ENCODE measurements at places on chromosomes 1 and 21.

GRCh38 chr1:207970329-207971233 lies 59.7 kb upstream of the CD34 start:
- H3K36me3 ChIP-seq = peaks cover 1% of the 10 kb centered on the region
- H3K27ac ChIP-seq = no peak overlapping the region
- H3K4me1 ChIP-seq = peaks cover 4% of the 10 kb centered on the region
- no peak overlapping the region for H3K4me3 ChIP-seq

- no peak for DNase-seq
- no peak overlapping the region for H3K27ac ChIP-seq
- no peaks in the 10 kb centered on the region for H3K27me3 ChIP-seq
- no peaks in the 10 kb centered on the region for H3K4me1 ChIP-seq
Measured at GRCh38 chr1:247096544-247096943, 7.6 kb downstream of the ZNF669 start.

- no peaks in the 10 kb centered on the region for H3K4me1 ChIP-seq
- H3K27me3 ChIP-seq = peaks cover 3% of the 10 kb centered on the region
- H3K36me3 ChIP-seq = no peaks in the 10 kb centered on the region
- H3K27ac ChIP-seq = no peak overlapping the region
- DNase-seq = no peak
Measured at GRCh38 chr1:242205622-242206489, 207.0 kb upstream of the MAP1LC3C start.

- no peaks in the 10 kb centered on the region for H3K27me3 ChIP-seq
- no peaks in the 10 kb centered on the region for H3K36me3 ChIP-seq
- no peaks in the 10 kb centered on the region for H3K4me1 ChIP-seq
- no peak overlapping the region for H3K27ac ChIP-seq
Measured at GRCh38 chr1:2985067-2985561, 36.2 kb upstream of the ACTRT2 start.

DNA sequence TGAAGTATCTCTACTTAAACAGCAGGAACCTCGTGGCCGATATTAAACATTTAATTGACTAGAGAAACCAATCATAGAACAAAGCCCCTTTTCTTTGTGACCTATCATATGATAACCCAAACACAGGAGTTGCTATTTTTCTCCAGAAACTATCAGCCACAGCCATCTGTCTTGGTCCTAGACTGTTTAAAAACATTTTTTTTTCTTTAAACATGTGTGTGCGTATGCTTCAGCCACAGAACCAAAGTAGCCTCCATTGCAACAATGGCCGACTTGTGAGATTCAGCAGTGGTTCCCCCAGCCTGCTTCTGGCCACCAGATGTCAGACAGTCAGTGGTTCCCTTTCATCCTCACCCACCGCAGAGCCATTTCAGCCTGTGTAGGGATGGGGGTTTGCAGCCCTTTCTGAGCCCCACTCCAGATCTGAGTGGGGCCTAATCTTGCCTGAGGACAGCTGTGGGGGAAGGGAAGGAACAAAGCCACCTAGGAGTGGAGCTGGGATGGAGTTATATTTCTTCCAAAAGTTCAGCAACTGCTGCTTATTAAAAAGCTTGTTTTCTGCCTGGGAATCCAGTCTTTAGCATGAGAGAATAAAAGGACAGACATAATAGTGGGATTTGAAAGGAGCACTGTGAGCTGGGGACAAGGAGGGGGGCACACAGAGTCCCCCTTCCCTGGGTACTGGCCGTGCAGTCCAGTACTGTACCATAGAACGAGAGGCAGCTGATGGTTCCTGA lies 11.7 kb upstream of the IGSF3 start:
- peaks cover 19% of the 10 kb centered on the region for H3K27me3 ChIP-seq
- no peak overlapping the region for H3K27ac ChIP-seq
- H3K4me3 ChIP-seq = no peak overlapping the region
- no peak for DNase-seq
- no peaks in the 10 kb centered on the region for H3K4me1 ChIP-seq

DNA sequence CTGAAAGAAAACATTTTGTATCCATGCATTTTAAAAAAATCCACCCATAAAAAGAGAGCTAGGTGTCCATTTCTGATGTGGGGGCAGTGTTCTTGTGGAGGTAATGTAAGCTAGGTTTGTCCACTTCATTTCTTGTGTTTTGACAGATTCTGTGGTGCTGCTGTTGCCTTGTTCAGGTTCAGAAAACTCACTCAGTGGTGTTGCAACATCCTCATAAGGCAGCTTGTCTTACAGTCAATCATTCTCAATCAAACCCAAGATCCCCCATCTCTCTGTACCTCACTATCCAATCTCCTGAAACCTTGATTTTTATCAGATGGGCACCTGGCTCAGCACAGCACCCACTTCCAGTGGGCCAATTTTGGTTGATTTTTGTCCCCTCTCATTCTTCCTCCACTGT lies 94.1 kb downstream of the TENT5C start:
- H3K4me1 ChIP-seq = peaks cover 6% of the 10 kb centered on the region
- H3K4me3 ChIP-seq = no peak overlapping the region
- no peaks in the 10 kb centered on the region for H3K36me3 ChIP-seq

DNA sequence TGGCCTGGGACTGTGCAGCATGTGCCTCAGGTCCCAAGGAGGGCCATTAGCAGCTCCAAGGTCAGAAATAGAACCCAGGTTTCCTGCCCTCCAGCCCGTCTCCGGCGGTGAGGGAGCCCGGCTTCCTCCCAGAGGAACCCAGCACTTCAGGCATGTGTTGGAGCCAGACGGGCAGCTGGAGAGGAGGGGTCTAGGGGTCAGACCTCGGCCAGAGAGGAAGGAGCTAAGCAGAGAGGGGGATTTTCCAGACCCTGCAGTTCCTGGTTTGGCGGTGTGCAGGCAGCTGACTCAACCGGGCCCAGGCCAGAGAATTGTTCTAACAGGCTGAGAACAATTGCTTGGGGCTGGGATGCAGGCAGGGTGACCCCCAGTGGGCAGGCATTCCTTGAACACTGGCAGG lies 37.1 kb downstream of the HSPG2 start:
- H3K27ac ChIP-seq = no peak overlapping the region

DNA sequence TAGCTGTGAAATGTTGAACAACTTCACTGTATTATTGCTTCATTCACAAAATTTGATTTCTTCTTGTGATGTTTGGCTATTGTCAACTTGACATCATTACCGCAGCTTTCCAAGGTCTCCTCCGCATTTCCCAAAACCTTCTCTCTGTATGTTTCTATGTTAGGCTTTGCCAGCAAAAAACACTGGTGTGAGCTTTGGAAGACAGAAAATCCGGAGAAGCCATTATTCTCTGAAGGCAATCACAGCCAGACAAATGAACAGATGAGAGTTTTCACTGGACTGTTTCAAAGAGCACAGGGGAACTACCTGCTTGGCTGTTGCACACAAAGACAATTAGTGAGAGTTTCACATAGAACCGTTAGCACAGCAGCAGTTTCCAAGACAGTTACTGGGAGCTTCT lies 609.6 kb downstream of the BRINP3 start:
- no peaks in the 10 kb centered on the region for H3K27me3 ChIP-seq
- H3K36me3 ChIP-seq = no peaks in the 10 kb centered on the region
- H3K4me1 ChIP-seq = no peaks in the 10 kb centered on the region
- no peak overlapping the region for H3K4me3 ChIP-seq
- no peak overlapping the region for H3K27ac ChIP-seq

DNA sequence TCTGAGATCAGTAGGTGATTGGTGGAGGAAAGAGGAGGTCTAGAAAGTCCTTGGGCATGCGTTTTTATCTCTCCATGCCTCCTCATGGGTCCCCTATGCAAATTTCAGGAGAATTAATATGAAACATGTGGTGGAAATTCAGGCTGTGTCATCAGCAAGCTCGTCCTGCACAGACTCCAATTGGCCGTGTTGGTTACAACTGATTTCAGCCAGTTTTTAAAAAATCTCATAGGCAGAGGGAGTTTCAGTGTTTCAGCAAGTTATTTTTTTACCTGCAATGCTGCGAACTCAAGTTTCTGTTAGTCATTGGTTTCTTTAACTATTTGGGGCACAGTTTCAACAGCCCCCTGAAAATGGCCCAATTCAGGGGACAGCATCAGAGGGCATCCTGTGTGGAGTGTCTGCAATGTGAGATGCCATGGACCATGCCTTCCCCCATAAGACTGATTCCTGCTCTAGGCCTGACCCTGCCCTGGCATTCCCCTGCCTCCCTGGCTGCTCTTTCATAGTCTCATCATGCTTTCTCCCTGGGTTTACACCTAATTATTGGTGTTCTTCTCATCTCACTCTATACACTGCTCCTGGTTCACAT lies 59.9 kb downstream of the C1orf198 start:
- H3K36me3 ChIP-seq = peaks cover 2% of the 10 kb centered on the region
- H3K27ac ChIP-seq = no peak overlapping the region
- DNase-seq = no peak
- no peak overlapping the region for H3K4me3 ChIP-seq
- H3K27me3 ChIP-seq = peaks cover 2% of the 10 kb centered on the region
- H3K4me1 ChIP-seq = no peaks in the 10 kb centered on the region

DNA sequence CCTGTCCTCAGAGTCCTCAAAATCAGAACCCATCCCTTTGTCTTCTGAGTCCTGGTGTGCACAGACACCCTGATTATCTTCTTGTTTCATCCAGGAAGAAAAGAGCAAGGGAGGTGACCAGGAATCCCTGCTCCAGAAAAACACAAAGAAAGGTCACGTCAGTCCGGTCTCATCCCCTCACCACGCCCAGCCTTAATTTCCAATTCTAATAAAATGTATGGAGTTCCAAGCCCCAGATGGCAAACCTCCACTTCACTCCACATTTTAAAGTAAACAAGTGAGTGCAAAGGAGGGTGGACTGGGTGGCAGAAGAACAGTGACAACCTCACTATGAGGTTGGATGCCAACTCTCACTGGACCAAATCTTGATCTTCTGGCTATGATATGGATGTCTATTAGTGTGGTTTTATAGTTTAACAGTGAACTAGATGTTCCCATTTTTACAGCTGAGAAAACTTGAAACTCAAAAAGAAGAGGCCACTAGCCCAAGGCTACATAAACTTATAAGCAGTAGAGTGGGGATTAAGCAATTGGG lies 22.0 kb downstream of the ZNF697 start:
- no peak for DNase-seq
- no peaks in the 10 kb centered on the region for H3K4me1 ChIP-seq
- peaks cover 16% of the 10 kb centered on the region for H3K27me3 ChIP-seq
- no peak overlapping the region for H3K27ac ChIP-seq

DNA sequence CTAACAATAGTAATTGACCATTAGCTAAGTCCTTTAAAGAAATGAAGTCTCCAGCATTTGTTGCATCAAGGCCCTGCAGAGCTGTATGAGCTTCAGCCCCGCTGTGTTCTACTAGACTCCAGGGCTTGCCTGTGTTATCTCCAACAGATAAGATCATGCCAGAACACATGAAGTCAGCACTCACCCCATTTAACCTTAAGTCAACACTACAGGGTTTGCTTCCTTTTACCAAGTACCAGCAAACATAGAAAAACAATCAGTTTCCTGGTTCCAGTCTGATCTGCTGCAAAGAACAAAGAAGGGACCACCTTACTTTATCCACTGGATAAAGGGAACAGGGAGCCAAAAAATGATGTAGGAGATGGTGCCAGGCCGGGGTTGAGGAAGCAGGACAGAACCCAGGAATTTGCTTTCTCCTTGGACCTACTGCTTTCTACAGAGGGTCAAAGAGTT lies 41.3 kb upstream of the ENAH start:
- no peaks in the 10 kb centered on the region for H3K36me3 ChIP-seq
- peaks cover 2% of the 10 kb centered on the region for H3K27me3 ChIP-seq
- H3K4me3 ChIP-seq = no peak overlapping the region
- H3K4me1 ChIP-seq = no peaks in the 10 kb centered on the region

DNA sequence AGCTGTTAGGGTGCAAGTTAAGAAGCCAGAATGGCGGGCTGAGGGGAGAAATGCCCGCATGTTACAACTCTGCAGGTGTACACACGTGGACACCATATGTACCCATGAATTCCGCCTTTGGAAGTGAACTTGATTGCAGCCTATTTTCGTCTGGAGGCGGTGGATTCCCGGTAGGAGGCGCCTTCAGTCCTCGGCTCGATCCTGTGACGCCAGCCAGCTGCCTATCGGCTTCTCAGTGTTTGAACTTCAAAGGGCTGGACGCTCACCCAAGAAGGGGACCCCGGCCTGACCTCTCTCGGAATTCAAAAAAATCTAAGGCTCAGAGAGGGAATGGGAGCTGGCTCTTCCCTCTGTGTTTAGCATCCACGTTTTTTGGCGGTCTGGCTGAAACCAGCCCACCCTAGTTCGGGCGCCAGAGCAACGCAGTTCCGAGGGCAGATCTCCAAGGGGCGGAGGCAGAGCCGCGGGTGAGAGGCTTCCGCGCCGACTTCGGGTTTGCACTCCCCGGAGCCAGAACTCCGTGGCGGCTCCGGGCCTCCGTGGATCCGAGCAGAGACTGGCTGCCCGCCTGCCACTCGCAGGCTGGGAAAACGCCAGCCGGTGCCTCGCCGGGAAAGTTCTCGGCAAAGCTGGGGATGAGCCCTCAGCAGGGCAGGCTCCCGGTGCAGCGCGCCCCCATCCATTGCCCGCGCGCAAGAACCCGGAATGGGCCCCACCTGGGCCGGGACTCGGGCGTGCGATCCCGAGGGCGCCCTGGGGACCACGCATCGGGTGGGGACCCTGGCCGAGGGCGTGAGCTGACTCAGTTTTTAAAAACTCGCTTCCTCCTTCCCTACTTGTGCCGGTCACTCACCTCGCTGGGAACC lies 996 bp upstream of the TMEM51 start:
- DNase-seq = no peak
- H3K27me3 ChIP-seq = peaks cover 46% of the 10 kb centered on the region

DNA sequence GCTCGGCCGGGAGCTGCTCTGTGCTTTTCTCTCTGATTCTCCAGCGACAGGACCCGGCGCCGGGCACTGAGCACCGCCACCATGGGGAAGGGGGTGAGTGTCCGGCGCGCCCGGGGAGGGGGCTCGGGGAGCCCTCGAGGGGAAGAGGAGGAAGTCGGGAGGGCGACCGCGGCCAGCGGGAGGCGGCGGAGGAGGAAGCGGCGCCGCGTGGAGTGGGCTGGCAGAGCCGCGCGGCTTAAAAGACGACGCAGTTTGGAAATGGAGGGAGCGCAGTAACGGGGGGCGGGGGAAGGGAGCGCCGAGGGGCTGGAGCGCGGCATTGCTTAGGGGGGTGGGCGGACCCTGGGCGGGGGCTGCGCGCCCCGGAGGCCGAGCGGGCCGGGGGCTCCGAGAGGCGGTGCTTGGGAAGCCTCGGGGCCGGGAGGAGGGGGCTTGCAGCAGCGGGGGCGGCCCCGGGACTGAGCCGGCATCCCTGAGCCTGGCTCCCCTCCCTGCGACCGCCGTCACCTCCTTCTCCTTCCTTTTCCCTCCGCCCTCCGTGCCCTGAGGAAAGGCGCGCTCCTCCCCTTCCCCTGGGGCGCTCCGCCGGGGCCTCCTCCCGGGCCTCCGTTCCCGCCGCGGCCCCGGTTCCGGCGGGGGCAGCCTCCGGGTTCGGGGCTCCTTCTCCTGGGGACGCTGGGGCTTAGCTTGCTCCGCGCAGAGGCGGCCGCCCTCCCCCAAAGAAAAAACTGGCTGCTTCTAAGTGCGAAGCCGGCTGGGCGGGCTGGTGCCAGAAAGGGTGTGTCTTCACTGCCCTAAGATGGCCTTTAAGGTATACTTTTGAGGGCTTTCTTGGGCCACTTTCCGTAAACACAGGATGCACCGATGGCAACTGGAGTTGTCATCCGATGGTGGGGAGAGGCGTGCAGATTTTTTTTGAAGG lies 648 bp downstream of the ATP1A1 start:
- DNase-seq = peak; percentile 52
- H3K4me1 ChIP-seq = peaks cover 47% of the 10 kb centered on the region
- H3K27me3 ChIP-seq = peaks cover 12% of the 10 kb centered on the region

GRCh38 chr1:12537294-12537693 lies 80.7 kb downstream of the DHRS3 start:
- no peak for DNase-seq
- no peak overlapping the region for H3K4me3 ChIP-seq
- peaks cover 24% of the 10 kb centered on the region for H3K36me3 ChIP-seq
- H3K4me1 ChIP-seq = no peaks in the 10 kb centered on the region
- peaks cover 4% of the 10 kb centered on the region for H3K27me3 ChIP-seq
